ENCODE measurements at places on chromosomes 7 and 10.

GRCh38 chr10:5447611-5448071 lies 35.3 kb downstream of the NET1 start:
- DNase-seq: peak; percentile 19

DNA sequence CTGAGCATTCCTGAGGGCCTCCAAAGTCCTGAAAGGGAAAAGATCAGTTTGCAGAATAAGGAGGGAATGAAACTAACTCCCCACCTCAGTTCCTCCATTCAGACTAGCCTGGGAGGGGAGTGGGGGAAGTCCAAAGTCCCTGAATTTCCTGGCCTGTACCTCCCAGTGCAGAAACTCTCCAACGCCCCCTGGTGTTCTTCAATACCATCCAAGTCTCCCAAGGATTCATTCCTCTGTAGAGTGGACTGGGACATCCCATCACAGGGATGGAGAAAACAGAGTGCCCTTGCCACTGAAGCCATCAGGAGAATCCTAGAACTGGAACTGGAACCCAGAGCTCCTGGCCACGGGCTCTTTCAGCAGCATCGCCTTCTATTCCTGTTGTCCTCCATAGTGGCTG lies 1.6 kb upstream of the COL13A1 start:
- DNase-seq: peak; percentile 32

GRCh38 chr7:97479740-97480290 lies 252.1 kb upstream of the TAC1 start:
- DNase-seq: no peak

- DNase-seq: no peak
Observed at GRCh38 chr10:113023017-113023416, 73.0 kb downstream of the TCF7L2 start.

- no peak for DNase-seq
Observed at GRCh38 chr10:77699080-77699645, 61.6 kb upstream of the KCNMA1 start.

GRCh38 chr10:30417301-30417700 lies 16.7 kb upstream of the MAP3K8 start:
- no peak for DNase-seq

- peak; percentile 51 for DNase-seq
Observed at GRCh38 chr7:143003393-143004051, 23.4 kb downstream of the OR9A2 start.
